Activated CD4-positive, CD25-positive, alpha-beta regulatory T cell treated with anti-CD3 and anti-CD28 coated beads, Interleukin-2, amount 50 U/mL, for 72 hours (primary cell): ENCODE measurements at places on chromosomes 3 and 15.
A peak's percentile ranks its signal among the peaks of the same experiment; 100 is the strongest.

DNA sequence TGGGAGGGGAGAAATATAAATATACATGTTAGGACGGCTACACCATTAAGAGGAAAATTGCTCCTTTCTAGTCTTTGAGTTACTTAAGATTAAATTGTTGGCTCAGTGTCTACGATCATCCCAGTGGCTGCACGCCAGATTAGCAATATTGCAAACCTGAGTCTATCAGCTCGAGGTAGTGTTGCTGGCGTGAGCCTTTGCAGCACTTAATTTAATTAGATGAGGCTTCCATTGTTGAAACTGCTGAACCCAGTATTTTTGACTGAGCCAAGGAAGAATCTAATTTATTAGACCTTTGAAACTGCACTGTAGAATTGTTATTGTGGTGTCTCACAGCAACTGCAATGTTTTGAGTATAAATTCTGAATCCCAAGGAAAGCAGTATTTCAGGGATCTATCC lies 782.4 kb upstream of the ROBO1 start:
- no peak for DNase-seq

DNA sequence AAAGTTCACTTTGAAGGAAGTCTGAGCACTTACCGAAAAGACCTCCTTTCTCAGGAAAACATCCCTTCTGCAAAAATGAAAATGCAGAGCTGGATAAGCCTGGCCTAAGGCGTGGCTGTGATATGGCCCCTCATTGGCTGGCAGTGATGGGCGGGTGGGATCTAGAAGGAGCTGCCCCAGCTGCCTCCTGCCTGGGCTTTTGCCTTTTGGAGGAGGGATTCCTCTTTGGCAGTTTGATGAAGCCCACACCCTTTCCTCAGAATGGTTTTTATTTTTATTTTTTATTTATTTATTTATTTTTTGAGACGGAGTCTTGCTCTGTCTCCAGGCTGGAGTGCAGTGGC lies 4.0 kb upstream of the DZIP1L start:
- DNase-seq = no peak

- no peak for DNase-seq
These were observed 75.2 kb downstream of the NEO1 start for GRCh38 chr15:73127302-73127936.

DNA sequence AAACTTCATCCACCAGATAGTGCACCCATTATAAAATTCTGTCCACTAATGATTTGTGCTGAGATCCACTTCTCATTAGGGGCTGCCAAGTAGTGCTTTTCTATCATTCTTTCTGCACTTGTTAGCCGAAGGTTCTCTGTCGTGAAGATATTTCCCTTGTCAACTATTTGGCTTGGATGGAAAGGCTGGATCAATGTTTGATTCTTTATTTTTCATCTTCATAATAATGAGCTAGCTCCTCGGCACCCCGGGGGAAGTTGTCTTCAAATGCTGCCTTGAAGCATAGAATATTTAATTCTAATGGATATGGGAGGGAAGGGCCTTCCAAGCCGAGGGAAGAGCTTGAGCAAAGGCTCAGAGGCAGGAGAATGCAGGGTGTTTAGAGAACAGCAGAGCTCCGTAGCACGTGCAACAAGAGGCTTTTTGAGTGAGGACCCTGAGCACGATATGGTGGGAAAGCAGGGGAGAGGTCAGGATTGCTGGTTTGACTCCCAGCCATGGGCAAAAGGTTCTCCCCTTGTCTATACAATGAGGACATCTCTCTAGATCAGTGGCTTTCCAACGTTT lies 16.3 kb upstream of the MUC20 start:
- no peak for DNase-seq

GRCh38 chr15:59801649-59802048 lies 112.5 kb upstream of the BNIP2 start:
- no peak for DNase-seq

GRCh38 chr3:157807280-157807679 lies 298.9 kb downstream of the SHOX2 start:
- DNase-seq = no peak

DNA sequence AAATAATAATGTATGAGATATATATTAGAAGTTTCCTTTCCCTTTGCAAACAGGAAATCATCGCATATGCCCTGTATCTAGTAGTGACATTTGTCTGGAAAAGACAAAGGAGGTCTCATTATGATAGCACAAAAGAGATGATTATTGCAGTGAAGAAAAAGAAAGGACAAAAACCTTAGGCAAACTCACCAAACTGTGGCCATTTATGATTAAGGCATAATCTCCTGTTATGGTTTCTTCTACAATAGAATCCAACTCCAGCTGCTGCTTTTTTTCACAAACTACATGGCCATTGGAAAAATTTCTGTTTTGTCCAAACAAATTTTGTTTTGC lies 218.2 kb downstream of the ATP8B4 start:
- no peak for DNase-seq

- no peak for DNase-seq
These were observed 40.5 kb upstream of the CDV3 start for GRCh38 chr3:133532951-133533350.

DNA sequence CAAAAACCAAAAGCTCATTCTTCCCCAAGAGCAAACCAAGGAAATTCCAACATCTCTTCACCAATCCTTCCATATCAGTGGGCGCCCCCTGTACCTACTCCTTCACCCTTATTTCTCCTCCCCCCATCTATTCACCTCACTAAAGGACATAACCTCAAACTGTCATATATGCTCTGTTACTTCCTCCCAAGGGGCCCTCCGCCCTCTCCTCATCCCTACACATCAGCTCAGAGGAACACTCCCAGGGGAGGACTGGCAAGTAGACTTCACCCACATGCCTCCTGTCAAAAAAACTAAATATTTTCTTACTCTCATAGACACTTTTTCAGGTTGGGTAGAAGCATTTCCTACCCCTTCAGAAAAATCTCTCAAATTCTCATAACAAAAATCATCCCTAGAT lies 2.4 kb upstream of the AADAC start:
- DNase-seq = no peak

- no peak for DNase-seq
These were observed 231.9 kb downstream of the DTWD1 start for GRCh38 chr15:49852756-49853155.

DNA sequence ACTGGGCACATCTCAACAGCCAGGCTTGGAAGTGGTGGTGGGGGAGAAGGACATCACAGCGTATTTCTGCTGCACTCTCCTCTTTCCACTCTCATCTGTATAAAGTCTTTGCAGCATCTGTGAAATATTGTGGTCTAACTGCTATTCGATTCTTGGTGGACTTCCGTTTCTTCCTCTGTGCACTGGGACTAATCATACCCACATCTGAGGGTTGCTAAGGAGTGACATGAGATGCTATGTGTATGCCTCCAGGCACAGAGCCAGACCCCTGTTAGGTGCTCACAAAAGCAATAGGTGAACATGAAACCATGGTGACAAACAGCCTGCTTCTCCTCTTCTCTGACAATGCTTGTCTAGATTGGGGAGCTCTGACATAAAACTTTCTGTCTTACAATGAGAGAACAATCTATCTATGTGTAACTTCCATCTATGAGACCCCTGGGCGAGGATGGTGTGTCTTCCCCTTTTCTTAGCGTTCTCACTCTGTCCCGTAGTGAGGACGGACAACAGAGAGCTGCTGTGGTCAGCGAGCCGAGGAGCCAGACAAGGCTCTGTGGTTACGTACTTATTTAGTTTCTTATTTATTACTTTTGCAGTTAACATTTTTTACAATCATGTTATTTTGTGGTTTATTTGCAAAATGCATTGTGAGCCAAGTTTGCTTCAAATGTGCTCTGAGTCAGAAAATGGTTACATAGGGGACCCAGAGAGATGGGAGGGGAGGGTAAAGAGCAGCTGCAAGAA lies 196.7 kb upstream of the TPRG1 start:
- DNase-seq = no peak

DNA sequence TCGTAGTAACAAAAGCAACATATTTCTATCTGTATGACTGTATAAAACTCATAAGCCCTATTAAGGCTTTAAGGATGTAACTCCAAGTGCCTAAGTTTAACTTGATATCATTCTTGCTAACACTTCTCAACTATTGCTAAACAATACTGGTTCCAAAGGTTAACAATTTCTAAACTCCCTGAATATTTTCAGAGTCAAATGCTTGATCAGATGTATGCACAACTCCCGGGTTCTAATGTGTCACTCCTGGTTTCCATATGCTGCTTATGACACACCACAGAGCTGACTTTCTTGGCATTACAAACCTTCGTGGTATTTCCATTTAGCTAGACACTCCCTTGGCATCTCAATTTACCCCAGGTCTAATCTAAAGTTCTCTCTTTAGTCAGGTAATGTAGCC lies 26.3 kb downstream of the DZIP1L start:
- DNase-seq = no peak

DNA sequence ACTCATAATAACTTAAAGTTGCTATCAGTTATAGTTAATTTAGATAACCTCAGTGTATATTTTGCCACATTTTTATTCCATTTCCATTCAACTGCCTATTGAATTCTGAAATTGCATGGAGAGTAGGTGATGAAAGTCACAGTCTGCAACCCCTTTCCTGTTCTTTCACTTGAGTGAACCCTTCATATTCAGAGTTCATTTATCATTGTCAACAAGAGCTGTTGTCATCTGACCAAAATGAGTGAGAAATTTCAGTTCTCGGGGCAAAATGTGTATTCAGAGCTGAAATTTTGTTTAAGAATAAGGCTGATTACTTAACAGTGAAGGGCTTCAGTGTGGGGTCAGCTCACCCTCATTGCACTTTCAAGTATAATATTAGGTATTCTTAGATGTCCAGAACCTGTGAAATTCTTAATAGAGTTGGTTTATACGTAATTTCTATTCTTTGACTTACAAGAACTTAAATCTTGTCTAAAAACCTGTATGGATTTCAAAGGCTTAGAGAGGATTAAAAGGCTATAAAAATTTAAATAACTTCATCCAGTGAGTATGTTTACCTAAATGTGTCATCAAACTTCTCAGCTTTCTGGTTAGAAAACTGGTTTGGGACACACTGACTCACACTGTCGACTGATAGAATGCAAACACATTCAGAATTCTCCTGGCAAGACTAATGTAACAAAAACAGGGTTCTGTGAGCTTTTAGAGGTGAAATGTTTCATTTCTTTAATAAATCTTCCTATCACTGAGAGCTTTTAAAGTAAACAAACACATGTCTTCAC lies 92.2 kb downstream of the CMSS1 start:
- DNase-seq = no peak

DNA sequence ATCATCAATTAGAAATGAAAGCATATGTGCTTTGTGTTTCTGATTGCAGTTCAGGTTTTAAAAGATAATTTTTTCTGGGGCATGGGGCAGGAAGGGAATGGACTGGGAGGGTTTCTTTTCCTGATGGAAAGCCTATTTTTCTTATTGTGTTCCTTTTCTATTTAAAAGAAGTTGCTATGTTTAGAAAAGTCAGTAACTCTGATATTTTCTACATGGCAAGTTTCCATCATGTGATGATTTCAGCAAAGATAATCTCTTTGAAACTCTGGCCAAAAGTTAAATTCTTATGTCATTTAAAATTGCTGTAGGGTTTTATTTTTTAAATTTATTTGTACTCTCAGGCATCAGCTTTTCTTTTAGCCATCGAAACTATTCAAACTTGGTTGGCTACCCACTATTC lies 601.2 kb downstream of the FOXP1 start:
- DNase-seq = no peak

DNA sequence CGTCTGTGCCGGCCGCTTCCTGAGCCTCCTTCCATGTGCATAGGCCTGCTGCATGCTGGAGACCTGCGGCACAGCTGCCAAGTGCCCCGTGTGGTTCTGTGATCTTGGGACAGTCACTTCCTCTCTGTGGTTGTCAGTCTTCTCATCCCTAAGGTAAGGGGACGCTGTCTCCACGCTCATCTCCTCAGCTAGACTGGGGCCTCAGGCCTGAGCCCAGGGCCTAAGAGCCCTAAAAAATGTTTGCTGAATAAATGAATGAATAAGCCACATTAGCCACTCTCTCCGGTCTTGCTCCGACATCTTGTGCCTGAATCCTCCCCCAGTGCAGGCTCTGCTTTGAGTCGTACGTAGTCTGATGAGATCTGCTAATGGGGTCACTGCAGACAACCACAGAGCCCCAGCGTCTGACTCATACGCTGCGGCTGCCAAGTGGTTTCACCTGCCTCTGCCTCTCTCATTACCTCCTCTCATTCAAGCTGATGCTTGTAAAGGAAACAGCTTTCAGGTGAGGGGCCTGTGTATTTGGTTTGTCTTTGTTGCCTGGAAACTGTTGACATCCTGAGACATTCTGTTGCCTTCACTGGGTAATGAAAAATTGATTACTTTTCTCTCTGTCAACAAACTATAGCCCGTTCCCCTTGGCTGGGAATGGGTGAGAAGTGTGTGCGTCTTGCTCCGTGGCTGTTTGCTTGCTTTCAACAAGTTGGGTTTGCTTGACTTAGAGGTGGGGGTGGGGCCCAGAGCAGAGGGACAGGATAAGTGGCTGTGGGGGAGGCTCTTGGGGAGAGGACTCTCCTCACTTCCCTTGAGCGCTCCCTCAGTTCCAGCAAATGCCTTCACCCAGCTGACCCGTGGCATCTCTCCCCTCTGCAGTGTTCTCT lies 15.9 kb downstream of the RPLP1 start:
- DNase-seq = peak; percentile 68

GRCh38 chr15:40398413-40398873 lies 7.2 kb upstream of the IVD start:
- no peak for DNase-seq

DNA sequence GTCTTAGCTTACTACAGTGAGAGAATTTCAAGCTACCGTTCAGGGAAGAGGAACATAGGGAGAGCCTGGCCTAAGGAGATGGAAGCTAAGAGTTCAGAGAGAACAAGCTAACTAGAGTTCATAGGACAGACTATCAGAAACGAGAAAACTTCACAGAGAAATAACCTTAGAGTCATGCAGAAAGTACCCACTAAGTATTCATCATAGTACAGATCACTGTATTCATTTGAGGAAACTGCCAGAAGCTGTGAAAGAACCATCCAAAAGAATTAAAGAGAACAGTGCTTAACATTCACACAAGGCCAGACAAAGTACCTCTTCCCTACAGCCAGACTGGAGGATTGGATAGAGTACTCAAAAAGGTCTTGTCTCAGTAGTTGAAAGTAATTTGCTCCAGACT lies 15.2 kb upstream of the GBE1 start:
- DNase-seq = no peak

DNA sequence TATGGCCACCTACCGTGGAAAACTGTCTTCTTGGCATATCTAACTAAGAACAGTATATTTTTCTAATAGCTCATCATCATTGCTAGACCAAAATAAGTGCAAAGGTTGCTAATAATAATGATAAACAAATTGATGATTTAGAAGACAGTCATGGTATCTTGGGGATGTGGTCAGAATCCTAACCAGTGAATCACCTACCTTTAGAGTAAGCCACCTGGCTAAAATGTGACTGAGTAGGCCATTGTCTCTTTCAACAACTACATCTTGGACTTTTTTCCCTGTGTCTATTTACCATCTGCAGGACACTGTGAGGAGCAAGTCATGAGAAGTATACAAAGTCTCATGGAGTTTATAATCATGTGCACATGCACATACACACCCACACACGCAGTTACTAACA lies 273.5 kb upstream of the SEMA6D start:
- DNase-seq = no peak

DNA sequence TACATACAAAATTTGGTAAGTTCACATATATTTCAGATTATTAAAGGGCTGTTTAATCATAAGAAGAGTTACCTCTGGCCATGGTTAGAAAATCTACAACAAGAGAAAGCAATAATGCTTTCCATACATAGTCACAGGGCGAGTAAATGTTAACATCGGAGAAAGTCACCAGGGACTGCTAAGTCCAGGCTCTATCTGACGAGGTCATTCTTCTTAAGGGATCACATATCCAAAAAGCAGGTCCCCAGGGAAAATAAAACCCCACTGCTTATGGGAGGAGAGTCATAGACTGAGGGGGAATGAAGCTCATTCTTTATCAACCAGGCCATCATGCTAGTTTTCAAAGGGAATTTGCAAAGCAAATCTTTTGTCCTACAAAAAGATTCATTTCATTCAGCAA lies 3.1 kb downstream of the PCYT1A start:
- no peak for DNase-seq
